Posterior vena cava (tissue), 2 donors: ENCODE measurements at places on chromosomes 16 and 17.
A peak's percentile ranks its signal among the peaks of the same experiment; 100 is the strongest.

- DNase-seq: no peak
These were observed 10.2 kb downstream of the LASP1 start for GRCh38 chr17:38879878-38880665.

- DNase-seq: no peak
These were observed 4.0 kb downstream of the HAP1 start for GRCh38 chr17:41730479-41730878.

GRCh38 chr17:40310882-40311391 lies 2.0 kb downstream of the RARA start:
- DNase-seq: no peak

- peak; percentile 71 for DNase-seq
These were observed 4.1 kb downstream of the DLX3 start for GRCh38 chr17:49990921-49991320.

- DNase-seq: peak; percentile 71
These were observed 27.0 kb downstream of the CCR7 start for GRCh38 chr17:40538019-40538935.

GRCh38 chr17:27888067-27888466 lies 5.1 kb downstream of the LYRM9 start:
- no peak for DNase-seq
